GM20000 (cell line): ENCODE measurements at places on chromosomes 1 and 21.
A peak's percentile ranks its signal among the peaks of the same experiment; 100 is the strongest.

- no peak for DNase-seq
These were observed 29.8 kb downstream of the CDCP2 start for GRCh38 chr1:54122992-54123391.

DNA sequence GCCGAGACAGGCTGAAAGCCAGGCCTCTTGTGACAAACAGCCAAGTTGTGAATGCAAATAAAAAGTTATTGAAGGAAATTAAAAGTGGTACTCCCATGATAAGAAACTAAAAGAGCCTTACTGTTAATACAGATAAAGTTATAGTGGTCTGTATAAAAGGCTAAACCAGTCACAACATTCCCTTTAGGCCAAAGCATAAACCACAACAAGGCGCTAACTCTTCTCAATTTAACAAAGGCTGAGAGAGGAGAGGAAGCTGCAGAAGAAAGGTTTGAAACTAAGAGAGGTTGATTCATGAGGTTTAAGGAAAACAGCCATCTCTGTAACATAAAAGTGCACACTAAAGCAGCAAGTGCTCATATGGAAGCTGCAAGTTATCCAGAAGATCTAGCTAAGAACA is 10.7 kb downstream of the C1orf105 start:
- DNase-seq = no peak

DNA sequence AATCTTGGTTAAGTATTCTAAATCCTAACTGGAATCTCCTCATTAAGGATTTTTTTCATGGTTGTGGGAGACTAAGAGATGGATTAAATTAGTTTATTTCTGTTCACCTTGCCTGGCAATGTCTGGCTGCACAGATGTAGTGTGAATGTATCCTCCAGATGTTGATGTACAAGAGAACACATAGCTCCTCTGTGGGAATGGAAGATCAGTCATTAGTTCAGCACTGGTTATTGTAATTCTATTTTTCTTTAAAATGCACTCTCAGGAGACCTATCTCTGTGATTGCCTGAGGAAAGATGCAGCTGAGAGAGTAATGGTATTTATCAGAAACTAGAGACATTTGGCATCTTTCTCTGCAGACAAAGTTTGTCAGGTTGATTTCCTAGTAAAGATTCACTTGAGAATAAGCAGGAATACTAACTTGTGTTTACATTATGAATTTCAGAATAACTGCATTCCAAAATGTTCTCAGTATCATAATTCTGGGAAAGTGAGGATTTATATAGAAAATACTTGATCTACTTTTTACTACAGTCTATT is 178.6 kb downstream of the GIPC2 start:
- no peak for DNase-seq

DNA sequence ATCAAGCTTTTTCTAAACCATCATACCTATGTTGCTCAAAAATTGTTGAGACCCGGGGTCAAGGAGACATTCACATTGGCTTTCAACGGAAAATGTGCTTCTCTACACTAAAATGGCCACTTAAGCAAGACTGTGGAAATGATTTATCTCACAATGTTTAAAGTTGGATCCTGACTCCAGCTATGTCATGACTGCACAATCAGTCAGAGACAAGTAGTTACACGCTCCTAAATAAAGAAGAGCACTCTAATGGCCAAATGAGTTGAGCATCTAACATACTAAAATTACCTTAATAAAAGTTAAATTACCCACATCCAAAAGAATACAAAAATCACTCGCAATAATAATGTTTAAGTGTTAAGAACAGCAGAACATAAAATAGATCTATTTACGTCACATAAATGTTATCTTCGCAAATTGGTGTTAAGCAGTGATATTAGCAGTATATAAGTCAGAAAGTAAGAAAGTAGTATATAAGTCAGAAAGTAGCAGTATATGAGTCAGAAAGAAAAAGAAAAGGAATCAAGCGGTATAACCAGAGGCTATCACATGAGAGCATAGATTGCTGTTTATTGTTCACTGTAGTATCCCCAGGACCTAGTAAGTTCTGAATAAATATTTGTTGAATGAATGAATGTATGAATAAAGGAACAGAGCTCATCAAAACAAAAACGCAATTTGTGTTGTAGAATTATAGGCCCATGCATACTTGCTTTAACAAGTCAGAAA is 28.4 kb downstream of the ZNF281 start:
- no peak for DNase-seq

DNA sequence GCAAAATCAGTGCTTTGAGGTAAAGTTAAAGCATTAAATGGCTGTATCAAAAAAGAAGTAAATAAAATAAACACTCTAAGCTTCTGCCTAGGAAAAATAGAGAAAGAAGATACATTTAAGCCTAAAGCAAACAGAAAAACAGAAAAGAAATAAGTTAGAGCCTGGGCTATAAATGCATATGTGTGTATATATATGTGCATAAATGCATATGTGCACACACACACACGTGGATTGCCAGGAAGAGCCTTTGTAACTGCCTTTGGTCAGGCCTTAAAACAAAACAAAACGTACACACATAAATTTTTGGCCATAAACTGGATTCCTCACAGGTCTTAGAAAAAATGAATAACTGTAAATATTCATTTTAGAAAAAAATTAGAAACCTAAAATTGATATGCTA is 925.8 kb downstream of the MRPL39 start:
- DNase-seq = no peak

- DNase-seq = no peak
These were observed 9.1 kb downstream of the RPAP2 start for GRCh38 chr1:92307980-92308379.

DNA sequence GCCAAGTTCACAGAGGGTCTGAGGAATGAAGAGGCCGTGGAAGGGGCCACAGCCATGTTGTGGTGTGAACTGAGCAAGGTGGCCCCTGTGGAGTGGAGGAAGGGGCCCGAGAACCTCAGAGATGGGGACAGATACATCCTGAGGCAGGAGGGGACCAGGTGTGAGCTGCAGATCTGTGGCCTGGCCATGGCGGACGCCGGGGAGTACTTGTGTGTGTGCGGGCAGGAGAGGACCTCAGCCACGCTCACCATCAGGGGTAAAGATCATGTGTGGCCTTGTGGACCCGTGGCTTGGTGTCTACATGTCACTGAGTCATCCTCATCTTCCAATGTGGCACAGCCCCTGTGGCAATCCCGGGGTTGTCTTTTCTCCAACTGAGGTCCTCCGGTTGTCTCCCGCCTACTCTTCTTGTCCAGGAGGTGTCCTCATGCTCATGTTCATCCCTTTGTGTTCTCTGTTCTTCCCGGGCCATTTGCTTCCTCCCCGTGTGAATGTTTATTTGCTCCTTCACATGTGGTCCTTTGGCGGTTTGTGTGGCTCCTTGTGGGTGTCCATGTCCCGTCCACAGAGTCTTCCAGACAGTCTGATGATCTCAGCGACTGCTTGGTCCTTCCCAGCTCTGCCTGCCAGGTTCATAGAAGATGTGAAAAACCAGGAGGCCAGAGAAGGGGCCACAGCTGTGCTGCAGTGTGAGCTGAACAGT is 84.2 kb downstream of the OBSCN start:
- DNase-seq = no peak

- no peak for DNase-seq
These were observed 767.4 kb upstream of the TPTE start for GRCh38 chr21:9753943-9754342.

- no peak for DNase-seq
These were observed 367.9 kb upstream of the DUSP10 start for GRCh38 chr1:222109836-222110235.

- DNase-seq = no peak
These were observed 70.9 kb upstream of the RGS18 start for GRCh38 chr1:192087334-192087733.

GRCh38 chr1:231219422-231220401 is 21.3 kb upstream of the GNPAT start:
- DNase-seq = no peak

- DNase-seq = no peak
These were observed 915 bp downstream of the CDC20 start for GRCh38 chr1:43359696-43360095.

GRCh38 chr1:225435957-225436392 is 8.1 kb upstream of the LBR start:
- no peak for DNase-seq

- no peak for DNase-seq
These were observed 495 bp downstream of the SYNC start for GRCh38 chr1:32701951-32702598.

DNA sequence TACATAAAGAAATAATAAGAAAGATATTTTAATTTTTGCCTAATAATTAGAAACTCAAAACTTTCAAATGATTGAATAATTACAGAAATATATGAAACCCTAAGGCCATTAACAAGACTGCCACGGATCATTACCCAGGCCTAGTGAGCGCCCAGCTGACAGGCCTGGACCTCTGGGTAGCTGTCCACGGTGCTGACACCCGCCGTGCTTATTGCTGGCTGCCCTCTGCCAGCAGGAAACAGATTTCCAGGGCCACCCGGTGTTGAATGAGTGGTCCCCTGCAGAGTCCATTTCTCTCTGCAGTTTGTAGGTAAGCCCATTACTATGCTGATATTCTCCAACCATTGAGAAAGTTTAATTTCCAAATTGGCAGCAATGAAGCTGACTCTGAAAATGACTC is 254.4 kb upstream of the GJB5 start:
- DNase-seq = peak; percentile 29
